ENCODE measurements at places on chromosomes 11 and 22. TPM values are rescaled to one million over a fixed set of nuclear protein-coding genes. Genes with fewer than 3 reads are reported as not detected.

The ROBO4 gene
- total RNA-seq, result not detected

The CHRDL2 gene
- total RNA-seq, result 4.0 TPM

The OPCML gene
- total RNA-seq, result not detected

The KIRREL3 gene
- 10.5 TPM for total RNA-seq

The MB gene
- 8.7 TPM for total RNA-seq

The SYCE3 gene
- 0.22 TPM for total RNA-seq

The MPEG1 gene
- not detected for total RNA-seq

The SCN4B gene
- total RNA-seq, result 0.04 TPM

The MUC6 gene
- total RNA-seq, result not detected

The CST6 gene
- not detected for total RNA-seq

The SLC25A18 gene
- 0.85 TPM for total RNA-seq

The TRPM5 gene
- total RNA-seq, result not detected

The NXPE1 gene
- not detected for total RNA-seq

The POTEH gene
- not detected for total RNA-seq

The METTL15 gene
- 6.6 TPM for total RNA-seq

The CLDN5 gene
- total RNA-seq, result not detected

The DLG2 gene
- total RNA-seq, result 0.23 TPM

The MMP13 gene
- 0.08 TPM for total RNA-seq

The MFRP gene
- total RNA-seq, result not detected

The ARHGEF12 gene
- 15.0 TPM for total RNA-seq

The SLC5A4 gene
- total RNA-seq, result not detected

The FGF19 gene
- 0.12 TPM for total RNA-seq

The CHADL gene
- not detected for total RNA-seq

The TMEM45B gene
- total RNA-seq, result 0.07 TPM

The CCDC87 gene
- 0.52 TPM for total RNA-seq

The SYT9 gene
- total RNA-seq, result 0.12 TPM

The SLC22A6 gene
- not detected for total RNA-seq

The LRRC56 gene
- 1.0 TPM for total RNA-seq

The HEPACAM gene
- not detected for total RNA-seq

The MAPK8IP1 gene
- total RNA-seq, result 6.1 TPM

The POU2AF3 gene
- total RNA-seq, result 1.8 TPM

The CDC42EP2 gene
- 19.2 TPM for total RNA-seq

The SLC22A12 gene
- not detected for total RNA-seq

The TMEM109 gene
- 130 TPM for total RNA-seq

Data from A549 treated with AZD2906 at 1 μM for 4 hours (cell line).